Smooth muscle cell of trachea (primary cell): ENCODE measurements at places on chromosomes 6 and 20. TPM values are rescaled to one million over a fixed set of nuclear protein-coding genes. Genes with fewer than 3 reads are reported as not detected.

Gene AGER
- total RNA-seq = 0.44 and 0.50 TPM in 2 replicates

Gene LST1
- total RNA-seq = not detected in 2 replicates

Gene ACTL10
- 3.0 and 3.3 TPM in 2 replicates for total RNA-seq

Gene CLPSL1
- not detected in 2 replicates for total RNA-seq

Gene LRRC73
- 0.15 and 0.50 TPM in 2 replicates for total RNA-seq

Gene SEL1L2
- not detected in 2 replicates for total RNA-seq

Gene TAAR2
- not detected in 2 replicates for total RNA-seq

Gene COL12A1
- 506 and 524 TPM in 2 replicates for total RNA-seq

Gene SLC35F1
- total RNA-seq = under 0.01 TPM in 1 of 2 replicates, not detected in the other

Gene JAG1
- 34.9 and 79.1 TPM in 2 replicates for total RNA-seq

Gene TFAP2C
- not detected in 2 replicates for total RNA-seq

Gene NHLRC1
- total RNA-seq = 4.7 and 5.6 TPM in 2 replicates

Gene NKX2-4
- not detected in 2 replicates for total RNA-seq

Gene MICB
- total RNA-seq = 8.4 and 10.5 TPM in 2 replicates

Gene SESN1
- total RNA-seq = 26.6 and 43.0 TPM in 2 replicates
